Eye (tissue), 1 donor: ENCODE measurements at places on chromosomes 16 and 17.

DNA sequence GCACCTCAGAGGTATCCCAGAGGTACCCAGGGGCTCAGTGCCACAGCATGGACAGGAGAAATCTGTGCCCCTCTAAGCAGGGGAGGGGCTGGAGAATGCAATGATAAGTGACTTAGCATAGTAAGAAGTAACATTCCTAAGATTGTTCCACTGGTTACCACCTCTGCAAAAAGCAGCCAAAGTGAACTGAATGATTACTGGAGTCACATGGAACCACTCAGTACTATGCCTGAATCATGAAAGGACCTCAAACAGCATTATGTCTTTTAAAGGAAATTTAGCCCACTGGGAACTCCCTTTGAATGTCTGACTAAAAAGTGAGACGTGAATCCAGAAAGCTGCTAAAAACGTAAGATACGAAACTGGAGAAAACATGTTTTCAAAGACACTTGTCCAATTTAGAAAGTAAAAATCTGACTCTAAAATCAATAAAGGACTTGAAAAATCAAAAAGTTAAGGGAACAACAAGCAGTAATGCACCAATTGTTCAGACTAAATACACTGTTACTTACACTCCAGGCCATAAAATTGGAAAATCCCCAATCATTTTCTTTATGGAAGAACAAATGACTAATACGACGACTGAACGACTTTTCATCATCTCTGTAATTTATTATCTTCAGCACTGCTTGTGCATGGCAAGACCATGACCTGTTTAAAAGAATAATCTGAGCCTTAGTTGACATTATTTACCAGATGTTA lies 38.6 kb downstream of the LITAFD start:
- no peak for DNase-seq

GRCh38 chr17:66466840-66467367 lies 164.5 kb downstream of the PRKCA start:
- peak; percentile 80 for DNase-seq

DNA sequence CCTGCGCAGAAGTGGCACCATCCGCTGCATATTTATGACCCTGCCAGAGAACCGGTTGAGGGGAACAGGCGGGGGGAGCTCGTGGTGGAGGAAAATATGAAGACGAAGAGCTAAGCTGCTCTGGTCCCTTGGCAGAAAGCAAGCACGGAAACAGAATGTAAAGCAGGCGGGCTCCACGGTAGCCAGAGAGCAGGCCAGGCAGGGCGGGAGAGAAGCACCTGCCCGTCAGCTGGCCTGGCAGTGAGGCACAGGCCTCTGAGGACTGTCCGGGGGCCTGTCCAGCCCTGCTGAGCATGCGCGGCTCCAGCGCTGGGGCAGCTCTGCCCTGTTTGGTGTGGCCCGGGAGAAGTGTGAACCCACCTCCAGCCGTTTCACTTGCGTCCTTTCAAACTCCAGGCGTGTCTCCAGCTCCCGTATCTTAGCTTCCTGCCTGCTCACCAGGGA lies 46.7 kb downstream of the PIPOX start:
- no peak for DNase-seq

DNA sequence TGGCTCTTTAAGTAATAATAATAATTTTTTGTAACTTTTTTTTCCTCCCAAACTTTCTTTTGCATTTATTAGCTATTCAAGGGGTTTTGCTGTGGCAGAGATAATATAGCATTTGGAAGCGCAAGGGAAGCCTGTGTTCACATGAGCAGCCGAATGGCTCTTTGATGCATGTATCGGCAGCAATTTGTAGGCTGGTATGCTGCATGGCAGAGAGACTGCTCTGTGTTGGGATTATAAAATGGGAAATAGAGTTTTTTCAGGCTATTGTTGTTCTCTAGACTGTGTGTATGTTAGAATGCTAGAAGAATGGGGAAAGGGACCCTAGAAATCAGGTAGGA lies 94.6 kb upstream of the SALL1 start:
- no peak for DNase-seq

GRCh38 chr17:56083475-56083874 lies 69.8 kb upstream of the ANKFN1 start:
- no peak for DNase-seq

GRCh38 chr16:68444056-68444657 lies 4.2 kb downstream of the SMPD3 start:
- peak; percentile 81 for DNase-seq

- no peak for DNase-seq
Observed at GRCh38 chr16:89090182-89090630, 3.4 kb upstream of the ACSF3 start.

DNA sequence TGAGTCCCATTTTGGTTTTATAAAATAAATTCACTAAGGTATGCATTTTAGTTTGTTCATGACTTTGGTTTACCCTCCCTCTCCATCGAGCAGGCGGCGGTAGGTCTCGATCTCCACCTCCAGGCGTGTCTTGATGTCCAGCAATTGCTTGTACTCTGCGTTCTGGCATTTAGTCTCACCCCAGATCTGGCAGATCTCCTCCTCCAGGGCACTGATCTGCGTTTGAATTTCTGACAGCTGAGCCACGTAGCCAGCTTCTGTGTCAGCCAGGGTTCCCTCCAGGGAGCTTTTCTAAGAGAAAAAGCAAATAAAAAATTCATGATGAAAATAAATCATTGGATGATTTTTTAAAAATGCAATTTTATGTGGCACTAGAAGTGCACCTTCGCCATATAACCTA lies 4.2 kb downstream of the KRT24 start:
- peak; percentile 64 for DNase-seq

DNA sequence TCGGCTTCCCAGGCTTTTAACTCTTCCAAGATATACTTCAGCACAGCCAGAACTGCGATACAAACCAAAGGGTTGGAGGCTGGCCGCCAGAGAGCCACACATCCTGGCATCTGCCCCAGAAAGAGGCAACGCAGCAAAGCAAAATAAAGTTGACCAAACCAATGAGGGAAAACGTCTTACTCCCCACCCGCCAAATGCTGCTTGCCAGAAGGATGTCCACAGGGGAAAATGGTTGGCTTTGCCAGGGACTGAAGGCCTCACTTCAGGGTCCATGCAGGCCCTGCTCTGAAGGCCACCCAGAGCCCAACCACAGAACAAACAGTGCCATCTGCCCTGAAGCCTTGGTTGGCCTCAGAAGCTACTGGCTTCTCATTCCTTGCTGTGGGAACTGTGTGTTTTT lies 15.0 kb downstream of the CACNG1 start:
- no peak for DNase-seq

- DNase-seq: no peak
Observed at GRCh38 chr17:59361386-59361785, 29.9 kb downstream of the YPEL2 start.

DNA sequence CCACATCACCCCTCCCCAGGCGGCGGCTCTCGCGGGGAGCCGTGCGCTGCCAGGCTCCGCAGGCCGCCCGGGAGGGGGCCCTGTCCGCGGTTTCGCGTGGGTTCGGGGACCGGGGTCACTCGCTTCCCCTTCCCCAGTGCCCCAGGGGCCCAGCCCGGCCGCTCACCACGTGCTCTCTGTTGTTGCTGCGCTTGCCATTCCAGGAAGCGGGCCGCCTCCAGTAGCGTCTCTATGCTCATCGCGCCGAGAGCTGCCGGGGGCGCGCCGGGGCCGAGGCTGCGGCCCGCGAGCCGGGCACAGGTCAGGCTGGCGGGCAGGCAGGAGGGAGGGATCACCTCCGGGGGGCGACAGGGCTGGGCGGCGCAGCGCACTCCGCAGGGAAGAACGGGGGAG lies 390 bp downstream of the MNT start:
- DNase-seq: peak; percentile 76

DNA sequence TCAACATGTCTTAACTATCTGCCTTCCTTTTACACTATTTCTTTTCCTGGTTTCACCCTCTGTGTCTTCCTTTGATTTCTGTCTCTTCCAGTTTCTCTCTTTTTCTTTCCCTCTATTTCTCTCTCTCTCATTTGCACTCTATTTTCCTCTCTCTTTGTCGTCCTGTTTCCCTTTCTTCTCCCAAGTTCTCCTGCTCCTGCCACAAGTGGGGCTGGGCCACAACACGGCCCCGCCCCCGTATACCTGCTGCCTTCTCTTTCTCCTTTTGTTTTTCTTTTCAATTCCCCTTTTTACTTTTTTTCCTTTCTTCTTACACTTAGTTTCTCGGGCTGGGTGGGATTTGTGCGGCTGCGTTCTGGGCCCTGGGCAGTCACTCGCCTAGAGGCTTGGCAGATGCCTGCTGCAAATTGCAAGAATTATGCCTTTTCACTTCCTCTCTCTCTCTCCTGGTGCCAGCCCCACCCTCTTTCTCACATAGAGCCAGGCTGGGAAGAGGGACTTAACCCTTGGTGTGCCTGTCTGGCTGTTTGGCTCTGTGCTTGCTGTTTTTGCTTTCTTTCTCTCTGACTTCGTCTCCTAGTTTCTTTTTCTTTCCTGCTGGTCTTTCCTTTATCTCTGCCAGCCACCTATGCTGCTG lies 2139.4 kb downstream of the TP53TG3F start:
- DNase-seq: no peak

DNA sequence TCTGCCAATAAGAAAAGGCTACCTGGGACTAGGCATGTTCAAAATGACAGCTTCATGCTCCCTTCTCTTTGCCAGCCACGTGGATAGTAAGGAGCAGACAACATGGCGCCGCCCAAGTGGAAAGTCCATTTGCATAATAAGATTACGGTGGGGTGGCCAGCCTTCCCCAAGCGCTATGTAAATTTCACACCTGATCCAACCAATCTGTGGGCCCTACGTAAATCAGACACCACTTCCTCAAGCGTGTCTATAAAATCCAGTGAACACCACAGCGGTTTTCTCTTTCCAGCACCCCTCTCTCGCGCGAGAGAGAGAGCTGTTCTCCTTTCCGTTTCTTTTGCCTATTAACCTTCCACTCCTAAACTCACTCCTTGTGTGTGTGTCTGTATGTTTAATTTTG lies 140.3 kb upstream of the ERCC4 start:
- peak; percentile 56 for DNase-seq

- no peak for DNase-seq
Observed at GRCh38 chr17:5194346-5194745, 2.7 kb upstream of the ZNF594 start.

- peak; percentile 82 for DNase-seq
Observed at GRCh38 chr17:79798299-79799173, 1.7 kb upstream of the CBX8 start.

DNA sequence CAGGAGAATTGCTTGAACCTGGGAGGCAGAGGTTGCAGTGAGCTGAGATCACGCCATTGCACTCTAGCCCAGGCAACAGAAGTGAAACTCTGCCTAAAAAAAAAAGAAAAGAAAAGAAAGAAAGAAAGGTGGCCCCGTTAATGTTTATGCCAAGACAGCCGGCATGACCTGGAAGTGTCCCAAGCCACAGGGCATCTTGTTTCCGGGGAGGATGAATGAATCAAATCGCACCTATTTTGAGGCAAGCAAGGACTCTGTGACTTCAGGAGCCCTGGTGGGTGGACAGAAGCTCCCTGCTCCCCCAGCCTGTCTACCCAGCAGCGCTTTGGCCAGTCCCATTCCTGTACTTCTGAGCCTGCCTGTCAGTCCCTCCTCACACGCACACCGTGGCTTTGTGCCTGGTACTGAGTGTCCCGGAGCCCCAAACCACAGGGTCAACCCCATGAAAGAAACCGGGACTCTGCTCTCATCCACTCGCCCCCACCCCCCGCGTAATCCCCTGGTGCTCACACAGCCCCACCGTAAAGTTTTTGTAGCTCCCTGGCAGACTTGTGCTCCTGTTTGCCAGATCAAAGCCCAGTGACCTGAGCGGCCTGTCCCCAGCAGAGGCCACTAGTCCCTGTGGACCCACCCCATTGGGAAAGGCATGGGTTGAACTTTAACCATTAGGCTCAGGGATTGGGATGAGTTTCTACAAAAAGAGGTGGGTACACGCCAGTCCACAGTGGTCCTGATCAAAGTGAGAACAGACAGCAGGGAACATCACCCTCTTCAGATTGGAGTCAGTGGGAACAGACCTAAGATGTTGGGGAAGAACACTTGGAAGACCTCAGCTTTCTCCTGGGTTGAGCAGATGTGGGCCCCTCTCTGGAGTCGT lies 19.3 kb downstream of the CD2BP2 start:
- DNase-seq: no peak

DNA sequence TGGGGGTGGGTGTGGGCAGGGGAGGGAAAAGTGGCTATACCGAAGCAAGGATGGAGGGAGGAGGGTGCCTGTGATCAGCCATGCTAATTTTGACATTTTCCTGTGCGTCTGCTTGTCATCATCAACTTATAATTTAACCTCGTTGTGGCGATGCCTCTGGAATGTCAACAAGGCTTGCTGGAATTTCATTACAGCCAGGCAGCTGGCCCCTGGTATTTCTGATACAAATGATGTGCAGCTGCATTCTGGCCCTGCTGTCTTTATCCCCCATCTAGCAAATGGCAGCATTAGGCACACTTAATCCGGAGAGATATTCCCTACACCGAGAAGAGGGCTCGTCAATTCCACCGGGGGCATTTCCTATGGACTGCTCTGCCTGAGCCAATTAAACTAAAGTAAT lies 278.3 kb upstream of the CCL2 start:
- DNase-seq: peak; percentile 62

GRCh38 chr16:19833176-19833575 lies 51.5 kb downstream of the GPRC5B start:
- DNase-seq: no peak

GRCh38 chr16:7270823-7271222 lies 61.8 kb upstream of the RBFOX1 start:
- no peak for DNase-seq

- DNase-seq: no peak
Observed at GRCh38 chr17:66649818-66650543, 184.9 kb upstream of the CACNG5 start.

- no peak for DNase-seq
Observed at GRCh38 chr16:58855291-58855863, 121.3 kb upstream of the GOT2 start.

DNA sequence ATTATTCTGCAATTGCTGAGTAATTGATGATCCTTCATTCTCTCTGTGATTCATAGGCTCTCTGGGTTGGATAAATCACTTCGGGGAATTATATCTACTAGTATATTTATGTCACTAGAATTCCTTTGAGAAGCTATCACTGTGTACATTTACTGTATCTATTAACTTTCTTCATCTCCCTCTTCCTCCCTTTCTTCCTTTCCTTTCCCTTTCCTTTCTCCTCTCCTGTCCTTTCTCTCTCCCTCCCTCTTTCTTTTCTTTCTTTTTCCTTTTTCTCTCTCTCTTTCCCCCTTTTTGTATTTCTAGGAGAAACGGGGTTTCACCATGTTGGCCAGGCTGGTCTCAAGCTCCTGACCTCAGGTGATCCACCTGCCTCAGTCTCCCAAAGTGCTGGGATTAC lies 711.8 kb downstream of the WWOX start:
- no peak for DNase-seq

GRCh38 chr17:68457168-68457538 lies at the start of gene WIPI1:
Gene WIPI1, minus strand, starts transcription at chr17:68457496. Its CDS starts 75 bp downstream, at chr17:68457421.
- peak; percentile 82 for DNase-seq
